ENCODE measurements at places on chromosomes 1 and 21.

DNA sequence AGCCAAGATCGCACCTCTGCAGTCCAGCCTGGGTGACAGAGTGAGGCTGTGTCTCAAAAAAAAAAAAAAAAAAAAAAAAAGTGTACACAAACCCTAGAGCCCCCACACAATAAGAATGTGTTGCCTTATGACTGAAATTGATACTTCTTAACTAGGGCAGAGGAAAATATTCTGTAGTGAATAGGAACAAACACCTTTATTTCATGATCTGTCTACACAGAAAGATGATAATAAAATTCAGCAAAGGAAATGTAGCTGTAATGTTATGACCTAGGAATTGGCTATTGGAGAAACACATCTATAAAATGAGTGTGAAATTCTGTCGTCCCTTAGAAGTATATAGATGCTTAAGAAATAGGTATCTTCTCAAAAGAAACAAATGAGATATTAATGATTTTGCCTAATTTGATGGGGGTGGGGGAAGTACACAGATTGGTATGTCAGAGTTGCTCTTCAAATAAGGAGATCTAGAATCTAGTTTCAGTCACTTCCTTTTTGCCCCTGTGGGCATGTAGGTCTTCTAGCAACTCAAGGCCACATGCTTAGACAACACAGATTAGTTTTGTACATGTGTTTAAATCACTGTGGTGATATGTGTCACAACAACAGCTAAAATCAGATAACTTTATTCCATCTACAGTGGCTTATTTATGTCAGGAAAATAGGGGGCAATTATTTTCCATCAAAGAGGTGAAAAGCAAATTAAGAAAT is 10.7 kb upstream of the GPR25 start:
- DNase-seq: no peak

GRCh38 chr1:184017306-184017705 is 20.2 kb downstream of the COLGALT2 start:
- no peak for DNase-seq

GRCh38 chr1:58717979-58718378 is 18.1 kb upstream of the MYSM1 start:
- no peak for DNase-seq

DNA sequence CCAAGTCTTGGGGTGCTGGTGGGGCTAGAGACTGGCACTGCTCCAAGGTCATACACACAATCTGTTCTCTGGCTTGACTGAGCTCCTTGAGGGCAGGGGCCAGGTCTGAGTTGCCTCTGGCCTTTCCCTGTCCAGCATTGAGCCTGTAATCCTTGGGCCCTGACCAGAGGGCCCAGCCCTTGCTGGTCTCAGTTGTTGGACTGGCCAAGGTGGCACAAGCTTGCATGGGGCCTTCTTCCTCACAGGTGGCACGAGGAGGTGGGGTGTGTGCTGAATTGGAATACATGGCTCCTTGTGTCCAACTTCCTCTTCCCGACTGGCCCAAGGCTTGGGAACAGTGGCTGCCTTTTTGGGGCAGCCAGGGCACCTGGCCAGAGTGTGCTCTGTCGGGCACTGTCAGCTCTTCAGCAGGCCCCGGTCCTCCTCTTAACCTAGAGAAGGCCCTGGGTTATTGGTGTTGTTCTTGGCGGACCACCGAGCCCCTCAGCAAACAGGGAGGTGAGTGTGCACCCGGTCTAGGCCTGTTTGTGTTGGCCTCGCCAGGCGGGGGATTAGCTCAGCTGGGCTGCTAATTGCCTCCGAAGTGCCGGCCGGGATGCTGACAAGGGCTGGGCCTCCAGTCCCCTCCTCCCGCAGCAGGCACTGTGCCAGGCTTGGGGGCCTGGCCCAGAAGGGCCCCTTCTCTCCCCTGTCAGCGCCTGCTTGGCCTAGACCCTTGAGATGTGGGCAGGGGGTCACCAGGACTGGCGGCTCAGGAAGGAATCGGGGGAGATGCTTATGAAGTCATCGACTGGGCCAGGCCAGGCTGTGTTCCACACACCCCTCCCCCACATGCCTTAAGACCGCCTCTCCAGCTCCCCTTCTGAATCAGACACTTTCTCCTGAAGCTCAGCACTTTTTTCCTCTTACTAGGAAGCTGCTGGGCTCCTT is 28.5 kb downstream of the WNT4 start:
- peak; percentile 35 for DNase-seq

DNA sequence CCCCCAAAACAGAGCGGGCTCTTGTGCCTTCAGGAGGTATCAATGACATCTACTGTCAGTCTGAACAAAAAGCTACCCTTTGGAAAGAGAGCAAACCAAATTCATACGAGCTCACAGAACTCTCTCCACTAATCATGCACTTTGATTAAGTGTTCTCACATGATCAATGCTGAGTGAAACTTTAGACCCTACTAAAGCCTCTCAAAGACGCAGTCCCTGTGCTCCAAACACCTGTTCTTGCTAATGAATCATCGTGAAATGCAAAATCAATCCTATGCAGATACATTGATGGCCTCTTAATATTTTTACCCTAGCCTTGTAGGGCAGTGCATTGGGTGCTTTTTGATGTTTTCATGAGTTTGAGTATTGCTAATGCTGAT is 113.4 kb downstream of the ZBTB18 start:
- DNase-seq: no peak

- no peak for DNase-seq
Measured at GRCh38 chr21:39120876-39121599, 62.2 kb downstream of the PSMG1 start.

DNA sequence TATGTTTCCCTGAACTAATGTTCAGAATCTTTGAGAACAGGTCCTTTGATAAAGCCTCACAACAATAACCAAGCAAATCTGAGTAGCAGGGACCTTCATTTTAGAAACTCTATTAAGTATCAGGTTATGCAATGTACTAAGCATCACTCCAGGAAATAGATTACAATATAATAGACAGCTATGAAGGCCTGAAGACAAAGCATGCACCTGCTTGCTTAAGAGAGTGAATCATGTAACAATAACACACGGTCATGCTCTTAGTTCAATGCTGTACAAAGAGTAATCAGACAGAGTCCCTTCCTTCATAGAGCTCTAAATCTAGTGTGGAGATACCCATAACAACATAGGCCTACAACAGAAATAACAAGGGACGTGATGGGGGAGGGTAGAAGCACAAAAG is 8.1 kb upstream of the CMPK1 start:
- DNase-seq: no peak

DNA sequence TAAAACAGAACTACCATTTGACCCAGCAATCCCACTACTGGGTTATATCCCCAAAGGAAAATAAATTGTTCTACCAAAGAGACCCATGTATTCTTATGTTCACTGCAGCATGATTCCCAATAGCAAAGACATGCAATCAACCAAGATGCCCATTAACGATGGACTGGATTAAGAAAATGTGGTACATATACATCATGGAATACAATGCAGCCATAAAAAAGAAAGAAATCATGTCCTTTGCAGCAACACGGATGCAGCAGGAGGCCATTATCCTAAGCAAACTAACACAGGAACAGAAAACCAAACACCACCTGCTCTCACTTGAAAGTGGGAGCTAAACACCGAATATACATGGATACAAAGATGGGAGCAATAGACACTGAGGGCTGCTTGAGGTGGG is 44.2 kb downstream of the SLC35D1 start:
- no peak for DNase-seq

DNA sequence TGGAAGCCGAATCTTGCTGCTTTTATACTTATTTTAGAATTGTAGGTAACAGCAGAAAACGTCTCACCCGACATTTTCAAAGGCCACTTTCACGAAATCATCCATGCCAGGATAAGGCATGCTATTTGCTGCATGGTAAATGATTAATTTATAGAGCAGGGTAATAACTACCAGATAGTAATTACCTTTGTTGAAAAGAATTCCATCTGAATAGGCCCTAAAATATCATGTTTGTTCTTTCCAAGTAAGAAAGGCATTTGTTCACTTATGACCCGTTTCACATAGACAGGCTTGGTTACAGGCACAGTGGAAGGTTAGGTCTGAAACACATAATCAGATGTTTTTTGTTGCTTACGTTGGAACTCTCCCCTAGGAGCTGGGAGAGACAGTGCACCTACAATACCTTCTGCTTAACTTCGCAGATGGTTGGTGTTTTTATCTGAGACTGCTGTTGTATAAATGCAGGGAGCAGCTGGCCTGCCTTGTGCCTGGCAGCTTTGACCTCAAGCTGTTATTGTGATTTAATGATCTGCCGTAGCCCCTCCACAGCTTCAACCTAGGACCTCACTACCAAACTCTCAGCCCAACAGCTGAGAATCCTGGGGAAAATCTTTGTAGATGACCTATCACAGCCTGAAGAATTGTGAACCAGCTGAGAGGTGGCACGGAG is 1.6 kb downstream of the SLC44A3 start:
- no peak for DNase-seq
